ENCODE measurements at places on chromosomes 7 and 10.
A peak's percentile ranks its signal among the peaks of the same experiment; 100 is the strongest.

DNA sequence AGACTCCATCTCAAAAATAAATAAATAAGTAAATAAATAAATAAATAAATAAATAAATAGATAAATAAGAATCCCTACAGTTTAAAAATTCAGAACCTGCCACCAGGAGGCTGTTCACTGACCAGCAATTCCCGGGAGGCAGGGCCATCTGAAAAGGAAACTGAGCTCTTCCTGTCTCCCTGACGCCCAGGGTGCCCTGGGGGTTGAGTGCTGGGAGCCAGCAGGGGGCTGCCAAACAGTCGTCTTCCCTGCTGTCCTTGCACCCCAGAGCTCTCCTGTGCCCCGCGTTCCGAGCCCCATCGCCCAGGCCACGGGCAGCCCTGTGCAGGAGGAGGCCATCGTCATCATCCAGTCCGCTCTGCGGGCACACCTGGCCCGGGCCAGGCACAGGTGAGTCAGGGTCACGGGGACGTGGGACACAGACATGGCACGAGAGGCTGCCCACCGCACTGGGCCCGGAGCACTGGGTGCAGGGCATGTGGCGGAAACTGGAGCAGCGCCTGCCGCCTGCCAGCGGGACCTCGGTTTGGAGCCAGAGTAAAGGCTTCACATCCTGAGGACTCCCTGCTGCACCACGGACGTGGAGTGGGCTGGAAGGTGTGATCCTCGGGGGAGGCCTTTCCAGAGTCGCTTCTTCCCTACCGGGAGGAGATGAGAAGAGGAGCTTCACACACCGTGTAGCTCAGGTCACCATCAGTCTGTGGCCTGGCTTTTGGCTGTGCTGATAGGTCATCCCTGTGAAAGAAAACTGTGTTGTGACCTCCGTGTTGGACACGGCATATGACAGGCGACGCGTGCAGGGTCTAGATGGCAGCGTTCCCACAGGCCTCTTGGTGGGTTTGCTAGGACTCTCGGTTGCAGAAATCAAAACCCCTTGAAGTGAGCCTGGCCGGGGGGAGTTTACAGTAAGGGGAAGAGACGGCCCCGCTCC, 25.9 kb upstream of the TTYH3 start:
- no peak for DNase-seq

DNA sequence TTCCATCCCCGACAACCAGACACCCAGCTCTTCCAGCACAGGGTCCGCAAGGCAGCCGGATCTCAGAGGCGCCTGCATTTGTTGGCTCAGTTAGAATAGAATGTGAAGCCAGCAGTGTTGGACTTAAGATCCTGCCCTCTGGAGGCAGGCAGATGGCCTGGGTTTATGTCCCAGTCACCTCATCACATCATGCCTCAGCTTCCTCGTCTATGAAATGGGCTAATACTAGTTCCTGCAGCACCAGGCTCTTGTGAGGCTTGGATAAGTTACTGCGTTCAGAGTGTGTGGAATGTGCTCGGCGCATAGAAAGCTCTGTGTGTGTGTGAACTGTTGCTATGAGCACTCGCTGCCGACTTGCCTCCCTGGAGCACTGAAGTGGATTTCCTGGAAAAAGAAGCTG, 202.5 kb upstream of the GPR26 start:
- DNase-seq: no peak

DNA sequence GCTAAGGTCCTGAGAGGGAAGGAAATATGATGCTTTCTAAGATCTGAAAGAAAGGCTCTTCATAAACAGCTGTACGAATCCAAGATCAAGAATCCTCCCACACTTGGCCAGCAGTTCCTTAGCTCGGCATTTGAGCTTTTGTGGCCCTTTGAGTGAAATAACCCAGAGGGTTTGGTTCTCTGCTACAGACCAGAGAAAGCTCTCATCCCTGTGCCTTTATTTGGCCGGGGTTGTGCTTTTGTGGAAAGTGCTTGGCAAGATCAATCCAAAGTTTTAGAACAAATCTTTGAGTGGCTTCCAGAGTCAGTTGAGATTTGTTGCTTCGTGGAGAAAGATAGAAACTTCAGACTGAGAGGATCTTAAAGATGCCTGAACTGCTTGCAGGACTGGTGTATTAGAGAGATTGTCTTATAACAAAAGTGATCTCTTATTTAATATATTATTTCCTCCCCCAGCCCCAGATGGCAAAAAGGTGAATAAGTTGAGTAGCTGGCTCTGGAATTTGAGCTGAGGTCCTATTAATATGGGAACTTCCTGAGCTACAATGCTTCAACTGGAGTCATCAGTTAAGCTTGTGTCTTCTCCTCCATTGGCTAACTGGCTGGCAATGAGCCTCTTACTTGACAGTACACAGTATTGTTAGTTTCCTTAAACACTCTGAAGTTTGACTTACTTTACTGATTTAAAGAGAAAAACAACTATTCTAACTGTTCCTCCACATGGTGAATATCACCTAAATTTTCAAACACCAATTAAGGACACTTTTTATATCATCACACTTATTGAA, 687.3 kb downstream of the MAGI2 start:
- DNase-seq: no peak

GRCh38 chr7:28041508-28042314, 138.9 kb downstream of the JAZF1 start:
- DNase-seq: peak; percentile 18

- no peak for DNase-seq
Measured at GRCh38 chr10:43863270-43863669, 214.6 kb upstream of the ZNF32 start.

DNA sequence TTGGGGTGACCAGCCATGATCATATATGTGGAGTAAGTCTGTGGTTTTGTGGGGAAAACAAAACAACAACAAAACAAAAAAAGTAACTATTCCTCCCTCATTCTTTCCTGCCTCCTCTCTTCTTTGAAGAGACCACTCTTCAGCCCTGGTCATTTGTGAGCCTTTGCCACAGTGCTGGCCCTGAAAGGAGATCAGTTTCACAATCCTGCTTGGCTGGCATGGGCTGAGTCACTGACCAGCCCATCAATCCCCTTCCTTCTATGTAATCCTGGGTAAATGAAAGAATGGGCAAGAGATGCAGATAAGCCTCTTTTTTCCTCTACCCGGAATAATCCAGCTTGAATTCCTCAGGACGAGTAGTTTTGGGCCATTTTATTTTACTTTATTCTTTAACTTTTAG, 13.6 kb downstream of the CSTF2T start:
- no peak for DNase-seq

- peak; percentile 32 for DNase-seq
Measured at GRCh38 chr7:142412551-142413193, 154.8 kb upstream of the PRSS58 start.

- DNase-seq: no peak
Measured at GRCh38 chr7:18566829-18567228, 71.3 kb downstream of the HDAC9 start.

All from activated T-cell treated with anti-CD3 and anti-CD28 coated beads, Interleukin-2, amount 50 U/mL, for 72 hours (primary cell).